ENCODE measurements at places on chromosomes 1 and 21.

GRCh38 chr1:107525145-107525544 is 384.3 kb downstream of the NTNG1 start:
- DNase-seq = no peak

GRCh38 chr1:47550929-47551328 is 113.1 kb downstream of the FOXD2 start:
- DNase-seq = no peak

GRCh38 chr1:167190747-167191237 is 29.9 kb upstream of the POU2F1 start:
- no peak for DNase-seq

DNA sequence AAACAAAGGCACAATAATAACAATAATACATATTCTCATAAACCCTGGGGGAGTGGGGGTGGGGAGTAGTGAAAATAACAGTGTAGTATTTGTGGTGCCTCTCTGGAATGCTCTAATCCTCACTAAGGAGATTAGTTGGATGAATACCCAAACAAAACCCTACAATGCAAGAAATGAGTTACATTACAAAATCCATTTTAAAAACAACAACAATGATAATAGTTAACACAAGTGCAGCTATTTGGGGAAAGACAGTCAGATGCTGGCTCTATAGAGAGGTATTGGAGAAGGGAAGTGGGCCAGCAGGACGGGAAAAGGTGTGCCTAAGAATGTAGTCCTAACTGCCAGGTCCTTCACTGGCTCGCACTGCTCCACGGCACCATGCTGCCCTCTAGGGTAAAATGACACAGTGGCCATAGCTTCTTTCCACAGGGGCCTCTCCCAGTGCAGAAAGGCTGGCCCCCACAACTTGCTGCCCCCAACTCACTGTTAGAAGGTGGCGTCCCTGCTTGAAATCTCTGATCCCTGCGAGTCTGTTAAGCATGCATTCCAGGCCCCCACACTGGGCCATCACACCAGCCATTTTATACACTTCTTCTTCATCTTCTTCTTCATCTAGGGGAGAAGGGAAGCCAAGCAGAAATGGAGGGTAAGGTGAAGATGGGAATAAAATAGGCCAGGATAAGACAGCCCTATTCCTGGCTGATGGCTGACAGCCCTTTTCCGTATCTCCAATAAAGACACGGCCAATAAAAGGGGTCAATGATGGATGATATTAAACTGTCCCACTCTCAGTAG is 113.8 kb downstream of the UBR4 start:
- DNase-seq = peak; percentile 5

DNA sequence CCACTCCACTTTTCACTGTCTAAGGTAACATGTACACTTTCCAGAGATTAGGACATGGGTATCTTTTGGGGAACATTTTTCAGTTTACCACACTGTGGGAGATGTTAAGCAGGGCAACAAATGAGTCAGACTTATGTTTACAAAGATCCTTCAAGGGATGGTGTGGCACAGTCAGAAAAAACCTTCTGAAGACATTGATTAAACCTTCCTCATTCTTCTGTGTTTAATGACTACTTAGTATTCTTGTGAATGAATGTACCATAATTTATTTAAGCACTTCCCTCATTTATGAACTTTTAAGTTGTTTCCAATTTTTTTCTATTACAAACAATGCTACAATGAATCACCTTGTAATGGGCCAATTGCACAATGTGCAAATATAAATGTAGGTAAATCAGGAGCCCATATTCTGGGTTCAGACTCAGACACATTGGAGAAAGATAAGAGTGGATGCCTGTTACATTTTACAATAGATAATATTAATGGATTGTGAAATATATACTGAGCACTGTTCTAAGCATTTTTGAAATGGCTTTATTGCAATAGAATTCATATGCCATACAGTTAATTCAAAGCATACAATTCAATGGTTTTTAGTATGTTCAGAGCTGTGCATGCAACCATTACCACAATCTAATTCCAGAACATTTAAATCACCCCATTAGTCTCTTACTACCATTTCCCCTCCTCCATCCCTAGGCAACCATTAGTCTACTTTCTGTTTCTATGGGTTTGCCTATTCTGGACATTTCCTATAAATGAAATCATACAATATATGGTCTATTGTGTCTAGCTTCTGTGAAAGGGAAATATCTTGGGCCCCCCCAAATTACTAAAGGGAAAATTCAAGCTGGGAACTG is 1.9 kb upstream of the SFT2D2 start:
- no peak for DNase-seq

- no peak for DNase-seq
Measured at GRCh38 chr1:94820936-94821335, 779 bp downstream of the SLC44A3 start.

DNA sequence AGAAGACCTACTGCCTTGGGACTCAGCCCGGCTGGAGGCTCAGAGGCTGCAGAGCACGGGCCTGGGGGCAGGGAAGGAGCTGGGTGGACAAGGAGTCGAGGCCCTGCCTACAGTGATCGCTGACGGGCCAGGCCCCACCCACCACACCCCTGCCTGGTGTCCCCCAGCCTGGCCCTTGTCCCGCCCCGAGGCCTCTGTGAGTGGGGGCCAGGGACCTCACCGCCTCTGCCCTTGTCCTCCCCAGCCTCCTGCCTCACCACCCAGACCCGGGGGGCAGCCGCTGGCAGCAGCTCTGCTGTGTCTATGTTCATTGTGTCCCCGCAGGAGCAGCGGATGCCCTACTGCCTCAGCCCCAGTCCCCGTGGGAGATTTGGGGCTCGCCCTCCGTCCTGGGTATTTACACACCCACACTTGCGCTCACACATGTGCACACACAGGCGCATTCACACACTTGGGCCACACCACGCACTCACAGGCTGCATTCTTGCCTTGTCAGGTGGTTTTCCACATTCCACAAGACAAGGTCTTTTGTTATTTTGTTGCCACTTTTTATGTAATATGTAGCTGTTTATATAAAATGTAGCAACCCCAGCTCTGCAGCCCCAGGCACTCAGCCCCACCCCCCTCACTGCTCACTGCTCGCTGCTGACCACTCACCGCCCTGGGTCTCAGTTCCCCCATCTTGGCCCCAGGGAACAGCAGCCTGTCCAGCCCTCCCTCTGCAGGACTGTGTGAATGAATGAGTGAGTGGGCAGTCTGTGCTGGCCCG is 7.3 kb downstream of the PFKL start:
- no peak for DNase-seq

DNA sequence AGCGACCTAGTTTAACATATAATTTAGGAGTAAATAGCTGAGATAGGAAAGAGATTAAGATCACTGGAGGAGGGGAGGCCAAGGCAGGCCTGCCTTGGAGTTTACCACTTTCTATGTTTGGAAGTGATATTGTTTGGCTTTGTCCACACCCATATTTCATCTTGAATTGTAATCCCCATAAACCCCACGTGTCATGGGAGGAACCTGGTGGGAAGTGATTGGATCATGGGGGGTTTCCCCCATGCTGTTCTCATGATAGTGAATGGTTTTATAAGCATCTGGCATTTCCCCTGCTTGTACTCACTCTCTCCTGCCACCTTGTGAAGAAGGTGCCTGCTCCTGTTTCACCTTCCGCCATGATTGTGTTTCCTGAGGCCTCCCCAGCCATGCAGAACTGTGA is 58.3 kb upstream of the ARTN start:
- DNase-seq = no peak

GRCh38 chr1:119475866-119476439 is 31.1 kb upstream of the HSD3B1 start:
- peak; percentile 62 for DNase-seq

GRCh38 chr1:111099289-111099688 is 40.6 kb downstream of the DRAM2 start:
- no peak for DNase-seq

DNA sequence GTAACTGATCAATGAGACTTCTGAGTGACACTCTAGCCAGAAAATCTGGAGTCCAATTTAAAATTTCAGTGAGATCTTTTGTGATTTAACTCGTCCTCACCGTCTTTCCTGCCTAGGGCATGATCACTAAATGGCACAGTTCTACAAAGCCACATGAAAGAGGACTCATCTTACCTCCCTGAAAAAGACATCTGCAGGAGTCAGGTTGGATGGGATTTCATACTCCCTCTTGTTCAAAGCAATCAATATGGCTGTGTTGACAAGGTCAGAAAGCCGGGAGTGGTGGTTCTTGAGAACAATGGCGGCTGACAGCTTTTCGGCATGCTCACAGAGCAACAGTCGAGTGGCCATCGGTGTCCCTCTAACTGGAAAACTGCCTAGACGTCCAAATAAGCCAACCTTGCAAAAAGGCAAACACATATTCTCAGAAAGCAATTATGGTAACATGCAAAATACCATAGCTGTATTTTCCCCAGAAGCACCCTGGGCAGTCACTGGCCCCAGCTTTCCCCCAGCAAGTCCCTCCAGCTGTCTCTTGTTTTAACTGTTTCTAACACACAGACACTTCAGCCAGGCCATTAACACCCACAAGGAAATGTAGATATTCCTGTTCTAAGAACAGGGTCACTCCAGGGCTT is 36.6 kb upstream of the ACTA1 start:
- DNase-seq = peak; percentile 92

DNA sequence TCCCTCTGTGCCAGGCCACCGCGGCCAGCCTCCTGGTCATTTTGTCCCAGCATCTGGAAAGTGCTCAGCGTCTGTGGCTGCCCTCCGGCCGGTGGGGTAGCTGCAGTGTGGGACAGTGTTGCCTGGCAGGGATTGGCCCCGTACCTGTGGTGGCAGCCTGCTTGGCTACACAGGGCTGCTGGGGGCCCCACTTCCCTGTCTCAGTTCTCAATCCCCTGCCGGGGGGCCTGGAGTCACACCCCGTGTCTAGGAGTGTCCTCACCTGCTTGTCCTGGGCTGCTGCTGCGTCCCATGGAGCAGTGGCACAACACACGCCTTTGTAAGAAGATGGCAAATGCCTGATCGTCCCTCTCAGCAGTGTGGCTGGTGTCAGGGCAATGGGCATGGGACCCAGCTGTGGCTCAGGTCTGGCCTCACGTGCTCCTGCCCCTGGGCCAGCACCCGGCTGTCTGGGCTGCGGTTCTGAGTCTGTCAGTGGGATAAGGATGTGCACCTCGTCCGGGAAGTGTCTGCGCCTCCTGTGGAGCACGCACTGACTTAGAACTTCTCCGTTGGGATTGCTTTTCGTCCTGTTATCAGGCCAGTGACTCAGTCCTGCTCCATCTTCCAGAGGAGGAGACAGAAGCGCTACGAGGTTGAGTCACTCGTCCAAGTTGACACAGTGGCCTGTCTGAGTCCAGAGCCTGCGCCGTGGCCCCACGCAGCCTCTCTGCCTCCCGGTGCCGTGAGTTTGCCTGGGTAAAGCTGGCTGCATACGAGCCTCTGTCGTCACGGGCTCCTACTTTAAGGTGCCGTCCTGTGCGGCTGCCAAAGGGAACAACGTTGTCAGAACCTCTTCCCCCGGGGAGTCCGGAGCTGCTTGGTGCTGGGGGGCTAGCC is 41.0 kb downstream of the CRYAA start:
- no peak for DNase-seq

- no peak for DNase-seq
Measured at GRCh38 chr1:2534687-2535441, 4.8 kb upstream of the HES5 start.

DNA sequence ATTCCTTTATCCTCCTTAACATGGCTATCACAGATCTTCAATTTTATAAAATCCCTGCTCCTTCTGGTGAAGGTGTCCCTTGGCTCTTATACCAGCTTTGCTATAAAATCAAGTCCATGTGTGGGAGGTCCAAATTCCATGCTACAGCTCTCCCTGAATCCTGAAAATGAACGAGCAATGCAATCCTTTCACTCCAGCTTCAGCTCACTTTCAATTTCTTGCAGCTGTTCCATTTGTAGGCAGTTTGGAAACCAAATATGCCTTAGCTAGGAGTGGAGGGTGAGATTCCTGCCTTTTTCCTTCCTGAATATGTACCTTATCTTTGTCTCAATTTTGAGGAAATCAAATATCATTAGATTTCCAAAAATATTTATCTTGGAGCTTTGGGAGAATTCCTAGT is 402.6 kb downstream of the TTLL7 start:
- no peak for DNase-seq

GRCh38 chr1:62371375-62371774 is 52.1 kb upstream of the KANK4 start:
- DNase-seq = no peak

DNA sequence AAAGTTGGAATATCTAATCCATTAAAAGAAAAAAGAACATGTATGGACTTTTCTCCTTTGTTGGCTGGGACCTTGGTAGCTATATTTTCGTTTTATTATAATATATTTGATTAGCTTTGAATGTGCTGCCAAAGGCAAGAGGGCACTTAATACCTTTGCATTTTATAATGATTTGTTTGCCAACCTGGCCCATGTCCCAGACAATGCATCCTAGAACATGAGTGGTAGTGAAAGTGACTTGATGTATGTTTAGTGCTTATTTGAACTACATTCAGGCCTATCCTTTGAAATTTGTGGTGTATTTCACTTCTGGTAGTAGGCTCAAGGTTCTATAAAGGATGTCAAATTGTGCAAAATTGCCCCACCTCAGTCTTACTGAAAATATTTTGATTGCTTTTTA is 25.9 kb downstream of the CACHD1 start:
- DNase-seq = peak; percentile 83

- no peak for DNase-seq
Measured at GRCh38 chr1:105785021-105785420, 1271.5 kb upstream of the PRMT6 start.

DNA sequence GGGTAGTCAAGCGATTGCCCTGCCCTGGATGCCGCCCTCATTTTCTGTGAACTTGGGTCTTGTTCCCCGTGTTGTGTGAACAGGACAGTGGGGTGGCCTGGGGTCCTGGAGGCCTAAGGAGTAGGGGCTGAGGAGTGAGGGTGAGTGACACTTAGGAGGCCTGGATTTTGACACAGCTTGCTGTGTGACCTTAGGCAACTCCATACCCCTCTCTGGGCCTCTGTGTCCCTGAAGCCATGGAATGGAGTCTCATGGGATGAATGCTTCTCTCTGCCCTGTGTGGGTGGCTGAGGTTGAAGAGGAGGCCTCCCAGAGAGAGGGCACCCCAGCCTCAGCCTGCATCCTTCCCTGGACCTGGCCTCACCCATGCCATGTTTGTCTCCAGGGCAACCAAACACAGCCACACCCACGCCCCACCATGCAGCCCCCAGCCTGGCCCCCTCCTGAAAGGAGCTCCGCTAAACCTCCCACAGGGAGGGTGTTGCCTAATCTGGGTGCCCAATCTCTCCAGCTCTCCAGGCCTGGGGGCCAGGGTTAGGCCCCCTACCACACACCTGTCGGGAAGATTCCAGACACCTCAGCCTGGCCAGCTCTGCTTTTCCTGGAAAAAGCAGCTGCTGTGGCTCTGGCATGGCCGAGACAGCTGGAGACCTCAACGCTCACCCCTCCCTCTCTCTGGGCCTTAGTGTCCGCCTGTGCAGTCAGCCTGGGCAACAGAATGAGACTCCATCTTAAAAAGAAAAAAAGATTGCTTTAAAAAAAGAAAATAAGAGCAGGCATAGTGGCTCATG is 9.9 kb downstream of the MYOM3 start:
- no peak for DNase-seq
